ENCODE measurements at places on chromosomes 5 and 9.

- no peak for DNase-seq
Measured at GRCh38 chr5:143938230-143938629, 126.3 kb downstream of the HMHB1 start.

GRCh38 chr9:37953775-37954437, 50.0 kb upstream of the SLC25A51 start:
- no peak for DNase-seq

- no peak for DNase-seq
Measured at GRCh38 chr5:44983006-44983405, 174.3 kb downstream of the MRPS30 start.

GRCh38 chr5:54357408-54358058, 47.2 kb upstream of the ARL15 start:
- DNase-seq = no peak

GRCh38 chr9:136576269-136576626, 30.4 kb upstream of the NOTCH1 start:
- peak; percentile 70 for DNase-seq

DNA sequence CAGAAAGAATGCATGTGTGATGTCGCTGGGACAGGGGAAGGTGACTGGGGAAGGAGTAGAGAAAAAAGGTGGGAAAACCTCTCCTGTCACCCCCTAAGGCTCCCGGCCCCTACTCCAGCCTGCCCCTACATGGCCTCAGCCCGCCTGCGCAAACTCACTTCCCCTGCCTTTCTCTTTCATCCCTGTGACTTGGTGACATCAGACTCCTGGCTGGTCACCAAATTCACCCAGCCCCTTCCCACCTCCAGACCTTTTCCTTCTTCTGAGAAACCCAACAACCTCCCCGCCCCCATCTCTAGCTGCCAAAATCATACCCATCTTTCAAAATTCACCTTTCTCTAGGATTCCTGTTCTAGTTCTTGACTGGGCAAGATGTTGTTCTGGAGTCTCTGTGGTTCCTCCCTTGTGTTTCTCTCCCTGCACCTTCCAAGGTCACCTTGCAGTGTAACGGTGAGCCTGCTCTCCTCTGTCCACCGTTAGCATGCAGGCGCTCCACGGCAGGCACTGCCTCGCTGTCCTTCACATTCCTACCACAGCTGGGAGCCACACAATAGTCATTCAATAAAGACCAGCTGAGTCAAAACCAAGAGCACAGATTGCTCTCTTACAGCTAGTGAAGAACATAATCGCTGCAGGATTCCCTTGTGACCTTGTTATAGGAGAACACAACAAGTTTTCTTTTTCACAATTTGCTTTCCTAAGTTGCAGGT, 134.5 kb downstream of the FANCC start:
- DNase-seq = no peak

DNA sequence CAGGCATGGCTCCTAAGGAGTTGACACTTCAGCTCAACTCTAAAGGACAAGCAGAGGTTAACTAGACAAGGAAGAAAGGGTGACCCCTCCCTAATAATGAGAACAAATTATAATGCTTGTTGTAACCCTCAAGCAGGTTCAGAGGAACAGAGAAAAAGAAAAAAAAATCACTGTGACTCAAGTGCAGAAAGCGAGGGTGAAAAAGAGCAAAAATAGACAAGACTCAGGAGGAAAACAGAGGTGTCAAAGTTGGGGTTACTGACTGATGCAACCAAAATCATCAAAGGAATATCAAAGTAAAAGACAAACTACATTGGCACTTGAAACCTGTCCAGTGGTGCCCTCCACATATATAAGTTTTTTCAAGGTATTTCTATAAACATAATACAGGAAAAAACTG, 28.4 kb downstream of the FBXW11 start:
- no peak for DNase-seq

GRCh38 chr5:74373076-74373475, 267.5 kb downstream of the ENC1 start:
- no peak for DNase-seq
